ENCODE measurements at places on chromosomes 3 and 15. TPM values are rescaled to one million over a fixed set of nuclear protein-coding genes. Genes with fewer than 3 reads are reported as not detected.
A peak's percentile ranks its signal among the peaks of the same experiment; 100 is the strongest.

DNA sequence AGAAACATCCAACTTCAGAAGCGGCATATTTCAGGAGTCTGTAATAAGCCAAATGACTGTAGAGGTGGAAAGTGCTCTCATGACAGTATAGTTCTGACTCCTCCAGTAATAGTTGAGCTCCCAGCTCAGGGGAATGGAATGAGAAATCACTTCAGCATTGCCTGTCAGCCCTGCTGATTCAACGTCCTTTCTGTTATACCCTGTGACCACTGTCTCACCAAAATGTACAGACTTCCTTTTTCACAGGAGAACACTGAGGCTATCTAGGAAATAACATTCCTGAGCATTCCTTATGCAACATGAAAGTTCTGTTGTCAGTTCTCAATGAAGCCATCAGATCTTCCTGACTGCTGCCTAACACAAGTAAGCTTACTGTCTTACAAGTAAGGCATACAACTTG is 284.5 kb upstream of the MME start:
- H3K36me3 ChIP-seq, result no peaks in the 10 kb centered on the region
- H3K27ac ChIP-seq, result no peak overlapping the region
- no peaks in the 10 kb centered on the region for H3K4me1 ChIP-seq
- H3K27me3 ChIP-seq, result no peaks in the 10 kb centered on the region
- DNase-seq, result no peak

GRCh38 chr3:177491296-177492032 is 294.2 kb upstream of the TBL1XR1 start:
- H3K27me3 ChIP-seq, result no peaks in the 10 kb centered on the region
- no peak overlapping the region for H3K27ac ChIP-seq
- no peaks in the 10 kb centered on the region for H3K36me3 ChIP-seq
- H3K4me3 ChIP-seq, result no peak overlapping the region
- DNase-seq, result no peak

GRCh38 chr3:3587647-3587972 is 211.6 kb upstream of the LRRN1 start:
- H3K27me3 ChIP-seq, result no peaks in the 10 kb centered on the region
- H3K27ac ChIP-seq, result no peak overlapping the region
- no peaks in the 10 kb centered on the region for H3K36me3 ChIP-seq
- H3K4me1 ChIP-seq, result no peaks in the 10 kb centered on the region

- peaks cover 23% of the 10 kb centered on the region for H3K4me1 ChIP-seq
- peak overlapping the region; percentile 66 for H3K27ac ChIP-seq
- H3K4me3 ChIP-seq, result no peak overlapping the region
- peak; percentile 25 for DNase-seq
- no peaks in the 10 kb centered on the region for H3K36me3 ChIP-seq
These were observed 123.7 kb downstream of the RBPMS2 start for GRCh38 chr15:64651601-64652191.

DNA sequence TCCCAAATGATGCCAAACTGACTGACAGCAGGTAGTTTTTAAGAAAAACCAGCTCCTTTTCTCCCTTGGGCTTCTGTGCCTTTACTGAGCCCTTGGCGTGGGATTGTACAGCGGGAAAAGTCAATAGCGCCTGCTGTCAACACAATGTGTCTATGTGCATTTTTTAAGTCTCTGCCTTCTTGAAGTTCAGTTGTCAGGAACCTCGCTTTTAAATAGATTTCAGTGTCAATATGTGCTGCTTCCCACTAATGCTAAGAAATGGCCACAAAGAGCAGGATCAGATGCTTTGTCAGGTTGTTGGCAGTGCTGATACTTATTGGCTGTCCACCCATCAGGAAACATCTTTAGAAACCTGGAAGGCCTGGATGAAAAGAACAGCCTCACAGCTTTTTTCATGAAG is 424.4 kb downstream of the C3orf38 start:
- H3K27ac ChIP-seq, result no peak overlapping the region
- H3K36me3 ChIP-seq, result no peaks in the 10 kb centered on the region
- no peaks in the 10 kb centered on the region for H3K4me1 ChIP-seq
- H3K27me3 ChIP-seq, result no peaks in the 10 kb centered on the region
- no peak overlapping the region for H3K4me3 ChIP-seq

DNA sequence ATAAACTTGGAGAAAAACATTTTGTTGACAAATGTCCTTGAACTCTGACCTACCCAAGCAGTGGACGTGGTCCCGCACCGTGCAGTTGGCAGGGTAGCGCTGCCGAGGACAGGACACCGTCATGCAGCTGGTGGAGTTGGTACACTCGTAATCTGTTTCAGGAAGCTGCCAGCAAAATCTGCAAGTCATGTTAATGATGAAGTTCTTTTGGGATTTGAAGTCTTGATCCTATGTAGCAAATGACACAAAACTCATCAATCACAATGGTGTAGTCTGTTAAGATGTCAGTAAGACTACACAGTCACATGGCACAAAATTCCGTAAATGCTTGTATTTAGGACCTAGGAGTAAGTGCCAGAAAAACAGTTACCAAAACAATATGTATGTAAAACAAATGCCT is 5.5 kb downstream of the TM2D3 start:
- H3K4me1 ChIP-seq, result peaks cover 27% of the 10 kb centered on the region
- H3K4me3 ChIP-seq, result no peak overlapping the region
- peaks cover 7% of the 10 kb centered on the region for H3K36me3 ChIP-seq
- no peak overlapping the region for H3K27ac ChIP-seq
- no peaks in the 10 kb centered on the region for H3K27me3 ChIP-seq

DNA sequence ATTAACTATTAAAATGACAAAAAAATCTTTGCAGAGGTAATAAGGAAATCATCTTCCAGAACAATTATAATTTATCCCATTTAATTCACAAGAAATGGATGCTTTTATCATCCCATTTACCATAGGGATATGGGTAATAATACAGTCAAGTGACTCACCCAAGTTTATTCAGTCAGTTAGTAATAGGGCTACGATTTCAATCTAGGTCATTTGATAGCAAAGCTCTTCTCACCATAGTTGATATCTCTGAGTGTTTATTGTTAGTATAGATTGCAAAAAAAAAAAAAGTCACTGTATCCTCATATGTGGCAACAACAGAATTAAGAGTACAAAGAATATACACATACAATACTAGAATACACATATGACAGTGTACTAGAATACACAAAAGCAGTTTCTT is 797.1 kb downstream of the ROBO1 start:
- no peaks in the 10 kb centered on the region for H3K27me3 ChIP-seq
- H3K27ac ChIP-seq, result no peak overlapping the region
- no peak overlapping the region for H3K4me3 ChIP-seq

DNA sequence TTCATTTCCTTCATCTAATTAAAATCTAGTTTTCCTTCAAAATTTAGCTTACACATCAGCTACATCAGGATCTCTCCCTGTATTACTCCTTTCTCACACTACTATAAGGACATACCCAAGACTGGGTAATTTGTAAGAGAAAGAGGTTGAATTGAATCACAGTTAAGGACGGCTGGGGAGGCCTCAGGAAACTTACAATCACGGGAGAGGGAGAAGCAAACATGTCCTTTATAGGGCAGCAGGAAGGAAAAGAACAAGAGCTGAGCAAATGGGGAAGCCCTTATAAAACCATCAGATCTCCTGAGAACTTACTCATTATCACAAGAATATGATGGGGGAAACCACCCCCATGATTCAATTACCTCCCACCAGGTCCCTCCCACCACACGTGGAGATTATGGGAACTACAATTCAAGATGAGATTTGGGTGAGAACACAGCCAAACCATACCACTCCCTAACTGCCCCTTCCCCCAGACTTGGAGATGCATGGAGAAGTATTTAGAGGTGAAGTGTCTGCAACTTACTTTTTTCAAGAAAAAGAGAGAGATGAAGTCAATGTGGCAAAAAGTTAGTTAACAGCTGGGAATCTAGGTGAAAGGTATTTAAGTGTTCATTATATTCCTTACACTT is 21.3 kb downstream of the PRTG start:
- no peak overlapping the region for H3K4me3 ChIP-seq
- H3K27ac ChIP-seq, result no peak overlapping the region
- H3K4me1 ChIP-seq, result no peaks in the 10 kb centered on the region

- H3K27me3 ChIP-seq, result no peaks in the 10 kb centered on the region
- H3K4me1 ChIP-seq, result peaks cover 12% of the 10 kb centered on the region
- H3K27ac ChIP-seq, result no peak overlapping the region
- DNase-seq, result no peak
These were observed 7.4 kb upstream of the LRRFIP2 start for GRCh38 chr3:37181756-37182155.

- H3K4me3 ChIP-seq, result no peak overlapping the region
- no peaks in the 10 kb centered on the region for H3K27me3 ChIP-seq
- no peak overlapping the region for H3K27ac ChIP-seq
- no peak for DNase-seq
- H3K4me1 ChIP-seq, result no peaks in the 10 kb centered on the region
These were observed 269.2 kb downstream of the ZBBX start for GRCh38 chr3:167110901-167111300.

DNA sequence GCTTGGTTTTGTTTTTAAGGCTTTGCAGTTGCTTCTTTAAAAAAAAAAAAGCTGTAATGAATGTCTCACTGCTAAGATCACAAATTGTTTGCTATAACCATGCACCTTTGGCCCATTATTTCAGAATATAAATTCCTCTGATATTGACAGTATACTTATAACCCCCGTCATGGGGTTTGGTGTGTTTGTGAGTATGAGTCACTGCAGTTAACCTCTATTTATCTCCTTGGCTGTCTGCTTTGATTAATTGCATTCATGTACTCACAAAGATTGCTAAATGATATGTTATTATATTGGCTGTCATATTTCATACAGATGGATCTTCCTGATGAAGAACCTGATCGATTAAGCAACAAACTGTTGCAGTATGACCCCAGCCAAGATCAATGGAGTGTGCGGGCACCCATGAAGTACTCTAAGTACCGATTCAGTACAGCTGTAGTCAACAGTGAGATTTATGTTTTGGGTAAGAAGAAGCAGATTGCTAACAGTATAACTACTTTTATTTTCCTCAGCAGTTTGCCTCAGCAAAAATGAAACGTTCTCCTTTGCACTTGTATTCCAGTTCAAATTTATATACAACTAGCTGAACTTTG is 14.9 kb downstream of the KBTBD12 start:
- H3K4me3 ChIP-seq, result no peak overlapping the region
- DNase-seq, result no peak
- no peaks in the 10 kb centered on the region for H3K36me3 ChIP-seq
- no peaks in the 10 kb centered on the region for H3K4me1 ChIP-seq

- no peak for DNase-seq
- H3K27me3 ChIP-seq, result no peaks in the 10 kb centered on the region
- no peak overlapping the region for H3K27ac ChIP-seq
- H3K4me1 ChIP-seq, result peaks cover 16% of the 10 kb centered on the region
These were observed 161.6 kb downstream of the TCF12 start for GRCh38 chr15:57079931-57080620.

MYL3 gene
- not detected for total RNA-seq

MORC1 gene
- not detected for total RNA-seq

CLSTN2 gene
- 14.8 TPM for total RNA-seq

LRRC34 gene
- 3.4 TPM for total RNA-seq
